ENCODE measurements at places on chromosomes 3 and 15.
A peak's percentile ranks its signal among the peaks of the same experiment; 100 is the strongest.

- DNase-seq = no peak
These were observed 662.3 kb downstream of the NR2F2 start for GRCh38 chr15:96992817-96993216.

GRCh38 chr15:74201710-74202420, 722 bp downstream of the STRA6 start:
- no peak for DNase-seq

DNA sequence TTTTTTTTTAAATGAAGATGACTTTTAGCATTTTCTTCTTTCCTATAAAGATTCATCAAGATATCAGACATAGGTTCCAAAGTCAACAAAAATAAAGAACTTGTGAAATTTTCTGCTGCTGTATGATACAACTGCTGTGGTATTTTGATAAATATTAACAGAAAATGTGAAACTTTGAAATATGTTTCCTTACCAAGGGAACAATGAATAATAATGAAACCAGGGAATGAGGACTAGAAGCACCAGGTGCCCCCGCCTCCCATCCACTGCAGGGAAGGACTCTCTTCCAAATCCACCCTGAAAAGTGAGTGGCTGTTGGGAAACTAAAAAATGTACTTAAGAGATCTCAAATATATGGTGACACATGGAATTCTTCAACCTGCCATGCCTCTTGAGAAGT, 198.4 kb downstream of the FHIT start:
- no peak for DNase-seq

DNA sequence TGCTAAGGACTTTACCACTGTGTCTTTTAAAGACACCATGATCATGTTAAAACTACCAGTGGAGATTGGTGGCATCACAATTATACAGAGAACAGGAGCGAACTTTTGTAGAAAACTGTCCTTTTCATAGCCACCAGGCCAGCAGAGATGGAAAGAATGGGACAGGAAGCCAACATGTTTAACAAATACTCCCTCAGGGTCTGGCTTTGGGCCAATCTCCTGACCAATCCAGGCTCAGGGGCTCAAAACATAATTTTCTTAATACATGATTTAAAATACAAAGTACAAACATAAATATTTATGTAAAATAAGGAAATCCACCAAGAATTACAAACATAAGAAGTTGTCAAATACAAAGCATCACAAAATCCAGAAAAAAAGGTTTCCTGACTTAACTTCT, 266.0 kb downstream of the VPS13C start:
- no peak for DNase-seq

DNA sequence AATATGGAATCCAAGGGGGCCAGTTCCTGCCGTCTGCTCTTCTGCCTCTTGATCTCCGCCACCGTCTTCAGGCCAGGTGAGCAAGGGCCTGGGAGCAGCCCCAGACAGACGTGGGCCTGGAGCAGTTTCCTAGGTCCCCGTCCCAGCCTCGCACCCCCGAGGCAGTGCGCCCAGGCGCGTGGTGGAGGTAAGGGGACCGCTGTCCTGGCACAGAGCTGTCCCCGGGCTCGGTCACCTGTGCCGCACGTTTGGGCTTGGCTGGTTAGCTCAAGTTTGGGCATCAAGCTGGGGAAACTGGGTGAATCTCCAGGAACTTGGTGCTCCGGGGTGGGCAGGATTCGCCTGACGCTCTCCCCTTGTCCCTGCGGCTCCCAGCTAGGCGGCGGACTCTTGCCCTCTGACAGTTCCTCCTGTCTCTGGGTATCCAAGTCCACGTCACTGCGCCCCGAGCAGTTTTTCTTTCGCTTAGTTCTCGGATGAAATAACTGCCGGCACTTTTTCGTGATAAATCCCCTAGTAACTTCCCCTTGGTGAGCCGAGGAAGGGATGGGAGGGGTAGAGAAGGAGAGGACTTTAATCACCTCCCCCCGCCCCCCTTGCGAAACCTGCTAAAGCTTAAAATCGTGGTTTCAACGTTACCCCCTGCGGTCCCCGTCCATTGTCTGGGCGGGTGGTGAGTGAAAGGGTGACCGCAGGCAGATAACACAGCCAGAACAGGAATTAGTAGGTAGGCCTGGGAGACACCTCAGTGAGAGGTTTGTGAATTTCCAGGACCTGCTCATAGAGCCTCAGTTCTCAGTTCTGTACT, 901 bp downstream of the ALCAM start:
- no peak for DNase-seq

- DNase-seq = no peak
These were observed 114.4 kb downstream of the VGLL4 start for GRCh38 chr3:11529281-11529680.

DNA sequence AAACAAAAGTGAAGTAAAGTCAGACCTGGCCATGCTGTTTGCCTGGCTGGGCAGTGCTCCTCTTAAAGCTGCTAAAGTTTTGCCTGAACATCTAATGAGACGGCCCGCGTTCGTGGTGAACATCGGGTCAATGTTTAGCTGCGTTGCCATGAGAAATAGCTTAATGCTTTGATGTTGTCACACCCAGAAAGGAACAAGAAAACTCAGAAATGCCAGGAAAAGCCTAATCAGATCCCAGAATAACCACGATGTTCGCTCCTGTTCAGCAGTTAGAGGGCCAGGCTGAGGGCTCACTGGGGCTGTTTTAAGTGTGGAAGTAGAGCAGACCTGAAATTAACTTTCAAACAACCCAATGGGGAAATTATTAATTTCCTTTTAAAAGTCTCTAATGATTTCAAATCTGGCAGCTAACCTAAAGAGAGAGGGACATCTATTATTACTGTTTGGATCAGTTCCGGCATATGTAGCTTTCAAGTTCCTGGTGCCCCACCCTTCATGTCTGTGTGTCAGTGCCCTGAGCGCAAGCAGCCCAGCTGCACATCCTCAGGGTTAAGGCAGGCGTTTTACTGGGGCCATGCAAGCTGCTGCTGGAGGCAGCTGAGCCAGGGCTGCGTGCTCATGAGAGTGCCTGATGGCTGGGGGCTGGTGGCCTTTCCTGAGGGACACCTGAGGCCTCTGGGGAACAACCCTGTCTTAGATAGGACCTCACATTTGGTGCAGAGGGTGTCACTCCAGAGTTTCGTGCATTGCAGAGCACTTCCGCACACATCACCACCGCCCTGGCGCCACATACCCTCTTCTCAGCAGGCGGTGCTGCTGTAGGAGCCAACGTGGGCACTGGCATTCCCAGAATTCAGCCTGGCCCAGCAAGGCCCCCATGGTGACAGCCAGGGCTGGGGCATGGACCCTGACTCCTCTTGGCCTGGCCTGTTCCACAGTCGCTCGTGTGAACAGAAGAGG, 76.6 kb downstream of the LRRK1 start:
- DNase-seq = no peak

DNA sequence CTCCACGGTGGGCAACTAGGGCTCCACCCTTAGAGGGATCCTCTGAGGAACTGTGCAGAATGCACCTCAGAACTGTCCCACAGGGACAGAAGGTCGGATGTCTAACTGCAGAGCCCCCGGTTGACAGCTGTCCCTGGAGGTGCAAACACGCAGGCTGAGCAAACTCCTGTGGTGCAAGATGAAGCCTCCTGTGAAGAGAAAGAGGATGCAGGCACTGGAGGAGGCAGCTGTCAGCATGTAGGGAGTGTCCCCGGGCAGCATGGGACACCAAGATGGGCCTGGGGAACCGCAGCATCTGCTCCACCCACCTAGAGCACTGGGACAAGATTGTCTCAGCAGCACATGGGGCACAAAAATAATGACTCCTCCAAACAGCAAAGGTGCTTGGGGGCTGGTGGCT, 258.9 kb downstream of the ABHD5 start:
- no peak for DNase-seq

GRCh38 chr3:59540241-59540640, 490.4 kb upstream of the CFAP20DC start:
- no peak for DNase-seq

- DNase-seq = peak; percentile 96
These were observed 54.6 kb downstream of the RBMS3 start for GRCh38 chr3:29335438-29335837.

- no peak for DNase-seq
These were observed 130.3 kb downstream of the DLG1 start for GRCh38 chr3:197168063-197168462.

- DNase-seq = no peak
These were observed 20.7 kb downstream of the CPNE4 start for GRCh38 chr3:132014105-132014504.

DNA sequence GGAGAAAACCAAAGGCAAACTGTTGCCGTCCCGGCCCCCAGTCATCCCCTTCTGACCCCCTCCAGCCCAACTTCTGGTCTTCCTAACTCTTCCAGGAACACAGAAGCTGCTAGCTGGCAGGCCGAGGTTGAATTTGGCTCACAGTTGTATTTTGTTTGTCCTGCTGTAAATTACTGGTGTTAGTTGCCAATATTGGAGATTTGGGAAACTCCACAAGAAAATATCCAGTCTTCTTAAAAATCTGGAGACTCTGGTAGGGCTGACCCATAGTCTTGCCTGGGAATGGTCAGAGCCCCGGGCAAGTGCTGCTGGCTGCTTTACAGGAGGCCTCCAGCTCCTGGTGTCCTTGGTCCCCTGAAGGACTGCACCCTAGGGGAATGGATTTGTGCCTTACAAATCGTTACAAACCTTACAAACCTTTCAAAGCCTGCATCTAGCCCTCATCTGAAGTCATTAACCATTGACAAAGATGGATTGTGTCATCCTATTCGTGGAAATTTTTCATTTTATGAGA, 112.0 kb upstream of the MCTP2 start:
- no peak for DNase-seq
